Ecto neural progenitor cell (in vitro differentiated cells): ENCODE measurements at places on chromosomes 7 and 10.

- no peak for DNase-seq
Observed at GRCh38 chr10:124338276-124338925, 80.3 kb downstream of the OAT start.

GRCh38 chr7:93043385-93043985, 74.3 kb downstream of the SAMD9 start:
- peak; percentile 82 for DNase-seq

DNA sequence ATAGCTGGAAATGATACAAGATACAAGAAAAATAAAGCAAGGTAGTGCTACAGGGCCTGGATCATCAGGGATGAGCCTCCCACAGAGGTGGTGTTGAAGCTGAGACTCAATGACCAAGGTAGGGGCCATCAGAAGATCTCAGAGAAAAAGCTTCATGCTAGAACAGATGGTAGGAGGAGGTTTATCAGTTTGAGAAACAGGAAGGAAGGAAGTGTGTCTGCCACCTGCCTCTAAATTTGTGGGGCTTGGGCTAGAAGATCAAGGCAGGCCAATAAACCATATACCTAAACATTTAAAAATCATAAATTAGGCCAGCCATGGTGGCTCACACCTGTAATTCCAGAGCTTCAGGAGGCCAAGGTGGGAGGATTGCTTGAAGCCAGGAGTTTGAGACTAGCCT, 410.8 kb upstream of the PRKCQ start:
- DNase-seq, result no peak

GRCh38 chr7:33432821-33433220, 303.5 kb downstream of the BBS9 start:
- DNase-seq, result no peak

DNA sequence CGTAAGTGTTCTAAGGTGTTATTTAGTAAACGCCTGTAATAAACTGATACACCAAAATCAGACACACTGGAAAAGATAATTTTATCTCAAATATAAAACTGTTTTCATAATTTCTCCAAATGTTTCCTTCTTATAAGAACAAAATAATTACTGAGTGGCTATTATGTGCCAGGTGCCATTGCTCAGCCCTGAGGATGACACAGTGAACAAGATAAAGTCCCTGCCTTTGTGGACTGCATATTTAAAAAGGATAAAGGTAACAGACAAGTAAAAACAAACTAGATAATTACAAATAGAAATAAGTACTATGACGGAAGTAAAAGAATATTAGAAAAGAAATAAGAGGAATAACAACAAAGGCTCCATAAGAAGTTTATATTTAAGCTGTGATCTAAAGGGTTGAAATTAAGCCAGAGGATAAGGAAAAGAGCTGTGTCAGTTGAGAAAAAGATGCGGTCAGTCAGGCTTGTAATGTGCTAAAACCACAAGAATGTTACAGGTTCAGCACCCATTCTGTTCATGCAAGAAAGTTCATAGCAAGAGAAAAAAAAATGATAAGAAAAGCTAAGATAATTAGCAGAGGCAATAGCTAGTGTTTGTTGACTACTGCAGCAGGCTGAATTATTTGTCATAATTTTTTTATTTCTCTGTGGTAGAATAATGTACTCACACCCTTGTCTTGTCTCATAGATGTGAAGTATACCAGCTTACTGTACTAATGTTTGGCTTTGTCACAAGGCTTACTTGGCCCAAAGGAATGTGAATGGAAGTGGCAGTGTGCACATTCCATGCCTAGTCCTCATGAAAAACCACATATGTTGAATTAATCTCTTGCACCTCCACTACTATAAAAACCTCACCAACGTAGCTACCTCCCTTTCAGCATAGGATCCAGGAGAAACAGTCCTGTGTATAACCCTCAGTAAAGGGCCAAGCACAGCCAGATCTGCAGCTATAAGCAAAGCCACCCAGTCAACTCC, 75.1 kb downstream of the CRPPA start:
- DNase-seq, result no peak

GRCh38 chr7:21902240-21902639, 43.5 kb downstream of the CDCA7L start:
- DNase-seq, result no peak

DNA sequence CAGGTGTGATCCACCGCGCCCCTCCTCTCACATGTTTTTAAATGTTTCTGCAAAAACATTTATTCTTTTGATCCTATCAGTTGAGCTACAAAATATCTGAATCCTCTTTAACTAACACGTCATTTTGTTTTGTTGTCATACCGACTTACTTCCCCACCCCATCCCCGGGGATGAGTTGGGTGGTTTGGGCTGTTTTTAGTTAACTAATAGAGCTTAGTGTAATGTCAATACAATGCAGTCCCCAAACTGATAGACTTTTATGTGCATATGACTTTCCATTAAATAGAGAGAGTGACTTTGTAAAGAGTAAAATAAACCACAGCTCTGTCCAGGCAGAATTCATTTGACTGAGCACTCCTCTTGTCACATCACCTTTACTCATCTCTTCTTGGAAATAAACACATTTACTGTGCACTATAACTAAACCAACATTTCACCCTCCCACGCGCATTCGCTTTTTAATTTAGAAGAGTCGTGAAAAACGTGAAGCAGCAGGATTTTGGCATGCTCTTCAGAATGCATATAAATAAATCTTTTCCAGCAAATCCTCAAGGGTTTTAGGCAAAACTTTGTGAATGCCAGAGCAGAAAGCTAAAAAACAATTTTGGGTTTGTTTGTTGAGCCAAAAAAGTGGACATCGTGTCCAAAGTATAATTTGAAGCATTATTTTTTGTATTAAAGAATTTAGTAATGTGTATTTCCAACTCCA, 187.4 kb upstream of the MGMT start:
- DNase-seq, result no peak

DNA sequence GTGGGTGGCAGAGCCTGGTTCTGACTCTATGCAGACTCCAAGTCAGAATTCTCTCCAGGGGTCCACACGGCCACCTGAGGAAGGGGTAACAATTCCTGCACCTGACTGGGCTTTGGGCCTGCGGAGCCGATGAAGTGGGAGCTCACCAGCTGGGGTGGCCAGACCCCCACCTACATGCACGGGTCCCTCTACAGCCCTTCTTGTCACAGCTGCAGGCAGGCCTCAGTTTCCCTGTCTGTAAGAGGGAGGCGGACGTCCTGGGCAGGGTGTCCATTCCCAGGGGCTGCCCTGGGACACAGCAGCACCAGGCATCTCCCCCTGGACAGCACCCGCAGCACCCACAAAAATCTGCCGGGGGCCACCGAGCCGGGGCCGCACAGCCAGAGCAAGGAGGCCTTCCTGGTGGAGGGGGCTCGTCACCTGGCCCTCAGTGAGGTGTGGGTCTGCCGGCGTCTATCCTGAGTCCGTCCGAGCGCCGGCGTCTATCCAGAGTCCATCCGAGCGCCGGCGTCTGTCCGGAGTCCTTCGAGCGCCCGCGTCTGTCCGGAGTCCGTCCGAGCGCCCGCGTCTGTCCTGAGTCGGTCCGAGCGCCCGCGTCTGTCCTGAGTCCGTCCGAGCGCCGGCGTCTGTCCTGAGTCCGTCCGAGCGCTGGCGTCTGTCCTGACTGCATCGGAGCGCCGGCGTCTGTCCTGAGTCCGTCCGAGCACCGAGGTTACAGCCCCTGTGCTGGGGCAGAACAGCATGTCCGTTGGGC, 65.1 kb downstream of the PDGFA start:
- no peak for DNase-seq

DNA sequence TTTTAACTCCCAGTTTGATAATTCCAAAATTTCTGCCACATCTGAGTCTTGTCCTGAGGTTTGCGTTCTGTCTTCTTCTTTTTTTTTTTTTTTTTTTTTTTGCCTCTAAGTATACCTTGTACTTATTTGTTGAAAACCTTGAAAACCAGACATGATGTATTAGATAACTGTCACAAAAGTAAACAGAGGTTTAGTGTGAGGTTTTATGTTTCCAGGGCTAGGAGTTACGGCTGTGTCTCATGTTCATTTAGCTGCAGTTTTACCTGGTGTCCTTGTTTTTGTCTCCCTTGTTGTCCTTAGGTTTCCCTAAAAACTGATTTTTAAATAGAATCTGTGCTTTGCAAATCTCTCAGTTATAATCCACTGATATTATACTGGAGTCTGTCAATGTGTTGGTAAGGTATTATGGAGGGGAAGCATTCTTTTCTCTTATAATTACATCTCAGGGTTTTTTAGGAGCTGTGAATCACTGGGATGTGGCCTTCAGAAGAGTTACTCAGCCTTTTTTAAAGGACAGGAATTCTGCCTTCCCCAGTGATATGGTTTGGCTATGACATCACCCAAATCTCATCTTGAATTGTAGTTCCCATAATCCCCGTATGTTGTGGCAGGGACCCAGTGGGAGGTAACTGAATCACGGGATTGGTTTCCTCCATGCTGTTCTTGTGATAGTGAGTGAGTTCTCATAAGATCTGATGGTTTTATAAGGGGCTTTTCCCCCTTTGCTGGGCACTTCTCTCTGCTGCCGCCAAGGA, 95.0 kb downstream of the CDCA7L start:
- no peak for DNase-seq

- no peak for DNase-seq
Observed at GRCh38 chr7:140656548-140657515, 15.9 kb upstream of the ADCK2 start.

DNA sequence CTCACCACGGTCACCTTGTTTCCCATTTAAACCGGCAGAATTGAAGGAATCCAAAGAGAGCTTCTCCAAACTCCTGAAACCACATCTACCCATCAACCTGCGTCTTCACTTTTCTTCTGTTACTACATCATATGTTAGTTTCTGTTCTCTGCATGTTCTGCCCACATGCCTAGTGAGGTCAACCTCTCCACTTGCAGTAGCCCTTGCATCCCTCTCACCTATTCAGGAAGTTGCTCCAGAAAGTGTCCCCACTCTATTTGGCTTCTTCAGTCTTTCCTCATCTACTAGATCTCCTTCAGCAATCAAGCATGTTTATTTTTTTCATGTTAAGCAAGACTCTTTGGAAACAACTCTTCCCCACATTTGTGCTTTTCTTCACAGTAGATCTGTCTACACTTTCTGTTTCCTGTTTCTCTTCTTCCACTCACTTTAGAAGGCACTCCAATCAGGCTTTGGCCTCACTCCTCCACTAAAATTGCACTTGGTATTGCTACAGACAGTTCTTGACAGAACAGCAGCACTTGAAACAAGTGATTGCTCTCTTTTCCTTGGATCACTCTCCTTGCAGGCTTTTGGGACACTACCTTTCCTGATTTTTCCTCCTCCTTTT, 7.5 kb downstream of the SAMD9L start:
- DNase-seq, result no peak
